ENCODE measurements at places on chromosomes 4 and X. TPM values are rescaled to one million over a fixed set of nuclear protein-coding genes. Genes with fewer than 3 reads are reported as not detected.

- peak; percentile 29 for DNase-seq
These were observed 20.8 kb downstream of the IRF2 start for GRCh38 chr4:184453365-184454160.

The STARD8 gene
- 0.82 TPM for total RNA-seq

- DNase-seq, result no peak
These were observed 179.5 kb downstream of the ADRA2C start for GRCh38 chr4:3945511-3946290.

GRCh38 chr4:89222170-89222569 is 85.4 kb downstream of the GPRIN3 start:
- no peak for DNase-seq

The SPIN4 gene
- 13.1 TPM for total RNA-seq

DNA sequence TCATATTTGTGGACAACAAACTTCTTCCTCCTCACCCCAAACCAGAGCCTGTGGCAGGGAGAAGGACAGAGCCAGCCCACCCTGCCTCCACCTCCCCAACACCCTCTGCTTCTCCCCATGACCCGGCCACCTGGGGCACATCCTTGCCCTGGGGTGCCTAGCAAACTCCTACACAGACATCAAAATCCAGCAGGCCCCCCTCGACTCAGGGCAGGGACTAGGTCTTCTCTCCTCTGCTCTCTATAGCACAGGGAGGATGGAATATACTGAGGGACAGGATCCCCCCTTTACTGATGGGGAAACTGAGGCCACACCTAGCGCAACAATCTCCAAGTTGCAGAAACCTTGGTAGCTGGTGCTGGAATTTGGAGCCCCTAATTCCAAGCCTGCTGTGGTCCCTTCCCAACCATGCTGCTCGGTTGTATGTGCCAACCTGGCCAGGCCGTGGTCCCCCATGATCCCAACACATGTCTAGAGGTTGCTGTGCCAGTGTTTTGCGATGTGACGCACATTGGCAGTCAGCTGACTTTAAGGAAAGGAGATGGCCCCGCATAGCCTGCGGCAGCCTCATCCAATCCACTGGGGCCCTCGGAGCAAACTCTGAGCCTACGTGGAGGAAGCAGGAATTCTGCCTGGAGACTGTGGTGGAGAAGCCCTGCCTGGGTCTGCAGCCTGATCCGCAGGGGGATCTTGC is 53.9 kb upstream of the ADRA2C start:
- no peak for DNase-seq

DNA sequence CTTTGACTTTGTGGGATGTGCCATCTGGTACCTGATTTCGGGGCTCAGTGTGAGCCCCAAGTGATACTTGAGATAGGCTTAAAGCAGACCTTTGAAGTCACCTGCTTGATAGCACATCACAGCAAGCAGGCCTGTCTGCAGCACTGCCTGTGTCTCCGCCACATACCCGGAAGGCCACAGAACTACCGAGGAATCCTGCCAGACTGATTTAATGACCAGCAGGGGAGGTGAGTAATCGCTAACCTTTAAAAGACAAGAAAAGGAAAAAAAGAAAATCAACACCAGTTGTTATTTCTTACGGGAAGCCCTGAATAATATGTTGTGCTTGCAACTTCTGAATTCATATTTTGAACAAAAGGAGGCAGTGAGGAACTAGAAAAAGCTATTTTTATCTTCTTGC is 6.8 kb downstream of the PTCHD1 start:
- peak; percentile 41 for DNase-seq

DNA sequence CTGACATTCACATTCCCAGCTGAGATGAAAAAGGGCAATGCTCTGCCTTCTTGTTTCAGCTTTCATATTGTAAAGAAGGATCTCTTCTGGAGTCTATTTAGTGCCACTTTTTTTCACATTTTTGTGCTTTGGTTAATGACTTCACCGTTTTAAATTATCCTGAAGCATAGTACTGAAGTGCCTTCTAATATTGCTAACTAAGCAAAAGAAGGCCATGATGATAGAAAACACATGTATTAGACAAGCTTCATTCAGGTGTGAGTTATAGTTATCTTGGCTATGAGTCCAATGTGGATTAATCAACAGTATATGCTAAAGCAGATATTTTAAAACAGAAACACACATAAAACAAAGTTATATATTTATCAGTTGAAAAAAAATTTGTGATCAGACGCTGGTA is 40.4 kb downstream of the NXT2 start:
- no peak for DNase-seq

The UGT2B17 gene
- not detected for total RNA-seq

GRCh38 chr4:31088600-31089230 is 368.5 kb downstream of the PCDH7 start:
- no peak for DNase-seq

The GPR34 gene
- not detected for total RNA-seq

The XG gene
- total RNA-seq, result not detected

- DNase-seq, result peak; percentile 57
These were observed 134.3 kb upstream of the FGF13 start for GRCh38 chrX:138845786-138846185.

The CENPVL2 gene
- 0.56 TPM for total RNA-seq
